Activated CD4-positive, CD25-positive, alpha-beta regulatory T cell (primary cell): ENCODE measurements at places on chromosomes 13 and 19.

DNA sequence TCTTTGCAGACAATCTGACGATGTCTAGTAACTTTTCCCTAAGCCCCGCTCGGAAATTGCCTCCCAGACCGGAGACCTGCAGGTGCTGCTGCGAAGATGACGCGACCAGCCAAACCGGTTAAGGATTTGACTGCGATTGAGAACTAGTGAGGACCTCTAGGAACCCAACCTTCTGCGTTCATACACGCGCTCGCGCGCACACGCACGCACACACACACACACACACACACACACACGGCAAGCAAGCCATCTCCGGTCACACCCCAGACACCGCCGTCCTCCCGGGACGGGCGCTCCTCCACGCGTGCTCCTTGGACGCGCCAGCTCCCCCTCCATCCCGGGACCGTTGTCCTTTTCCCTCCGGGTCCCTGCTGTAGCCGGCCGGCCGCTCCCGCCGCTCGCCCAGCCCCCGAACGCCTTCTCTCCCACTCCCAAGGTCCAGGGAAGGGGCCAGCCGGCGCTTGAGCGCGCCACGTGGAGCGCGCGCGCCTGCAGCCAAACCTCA is 1.2 kb downstream of the TBC1D4 start:
- no peak for DNase-seq

- DNase-seq = no peak
Measured at GRCh38 chr13:79492313-79492798, 11.4 kb downstream of the NDFIP2 start.

DNA sequence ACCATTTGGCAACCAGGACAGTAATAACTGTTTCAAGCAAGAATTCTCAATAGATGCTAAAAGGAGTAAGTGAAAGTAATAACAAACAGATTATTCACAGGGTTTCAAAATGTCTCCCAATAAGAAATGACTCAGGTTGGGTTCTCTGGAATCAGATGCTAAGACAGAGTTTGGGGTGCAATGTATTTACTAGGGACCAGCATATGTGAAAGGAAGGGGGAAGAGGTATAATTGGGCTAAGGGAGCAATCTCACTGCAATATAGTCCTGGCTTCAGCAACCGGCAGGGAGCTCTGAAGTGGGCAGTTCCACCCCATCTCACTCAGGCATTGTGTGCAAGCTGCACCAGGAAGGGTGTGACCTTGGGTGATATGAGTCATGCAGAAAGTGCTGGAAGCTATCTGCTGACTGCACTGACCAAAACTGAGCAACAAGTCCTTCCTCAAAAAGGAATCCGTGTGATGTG is 23.4 kb downstream of the ZDHHC20 start:
- DNase-seq = peak; percentile 2

- no peak for DNase-seq
Measured at GRCh38 chr19:33390908-33391630, 17.6 kb downstream of the CEBPG start.

- no peak for DNase-seq
Measured at GRCh38 chr13:111540486-111540885, 220.0 kb downstream of the TEX29 start.

- DNase-seq = peak; percentile 23
Measured at GRCh38 chr19:8445488-8446001, 770 bp downstream of the HNRNPM start.

DNA sequence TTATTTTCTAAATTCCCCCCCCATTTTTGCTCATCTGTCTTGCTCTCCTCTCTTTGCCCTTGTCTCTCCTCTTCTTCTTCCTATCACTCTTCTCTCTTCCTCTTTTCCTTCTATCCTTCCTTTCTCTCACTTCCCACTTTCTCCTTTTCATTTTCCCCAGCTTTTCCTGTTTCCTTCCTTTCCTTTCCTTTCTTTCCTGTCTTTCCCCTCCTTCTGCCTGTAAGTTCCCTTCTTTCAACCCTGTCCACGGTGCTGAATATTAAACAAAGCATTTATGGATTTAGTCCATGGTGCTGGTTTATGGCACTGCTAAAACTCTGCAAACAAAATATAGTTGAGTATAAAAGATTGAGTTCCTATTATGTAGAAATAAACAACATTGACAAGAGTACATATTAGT is 27.6 kb downstream of the SCEL start:
- no peak for DNase-seq

GRCh38 chr19:42375415-42376176 is 14.5 kb downstream of the CNFN start:
- no peak for DNase-seq

GRCh38 chr13:90640976-90641375 is 706.5 kb upstream of the MIR17HG start:
- no peak for DNase-seq

DNA sequence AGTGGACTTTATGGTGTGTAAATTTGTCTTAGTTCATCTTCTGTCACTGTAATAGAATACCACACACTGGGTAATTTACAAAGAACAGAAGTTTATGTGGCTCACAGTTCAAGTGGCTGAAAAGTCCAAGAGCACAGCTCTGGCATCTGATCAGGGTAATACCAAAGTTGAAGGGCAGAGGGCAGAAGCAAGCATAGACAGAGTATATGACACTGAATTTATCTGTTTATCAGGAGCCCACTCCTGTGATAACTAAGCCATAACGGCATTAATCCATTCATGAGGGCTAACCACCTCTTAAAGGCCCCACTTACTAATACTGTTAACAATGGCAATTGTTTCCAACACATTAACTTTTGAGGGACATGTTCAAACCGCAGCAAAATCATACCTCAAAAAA is 4.0 kb upstream of the RFXAP start:
- no peak for DNase-seq

- DNase-seq = no peak
Measured at GRCh38 chr13:72194523-72194922, 327.5 kb upstream of the DACH1 start.

GRCh38 chr19:35214766-35215422 is 13.6 kb downstream of the FAM187B start:
- DNase-seq = no peak

- DNase-seq = peak; percentile 70
Measured at GRCh38 chr19:18436671-18437490, 1.1 kb downstream of the ISYNA1 start.

DNA sequence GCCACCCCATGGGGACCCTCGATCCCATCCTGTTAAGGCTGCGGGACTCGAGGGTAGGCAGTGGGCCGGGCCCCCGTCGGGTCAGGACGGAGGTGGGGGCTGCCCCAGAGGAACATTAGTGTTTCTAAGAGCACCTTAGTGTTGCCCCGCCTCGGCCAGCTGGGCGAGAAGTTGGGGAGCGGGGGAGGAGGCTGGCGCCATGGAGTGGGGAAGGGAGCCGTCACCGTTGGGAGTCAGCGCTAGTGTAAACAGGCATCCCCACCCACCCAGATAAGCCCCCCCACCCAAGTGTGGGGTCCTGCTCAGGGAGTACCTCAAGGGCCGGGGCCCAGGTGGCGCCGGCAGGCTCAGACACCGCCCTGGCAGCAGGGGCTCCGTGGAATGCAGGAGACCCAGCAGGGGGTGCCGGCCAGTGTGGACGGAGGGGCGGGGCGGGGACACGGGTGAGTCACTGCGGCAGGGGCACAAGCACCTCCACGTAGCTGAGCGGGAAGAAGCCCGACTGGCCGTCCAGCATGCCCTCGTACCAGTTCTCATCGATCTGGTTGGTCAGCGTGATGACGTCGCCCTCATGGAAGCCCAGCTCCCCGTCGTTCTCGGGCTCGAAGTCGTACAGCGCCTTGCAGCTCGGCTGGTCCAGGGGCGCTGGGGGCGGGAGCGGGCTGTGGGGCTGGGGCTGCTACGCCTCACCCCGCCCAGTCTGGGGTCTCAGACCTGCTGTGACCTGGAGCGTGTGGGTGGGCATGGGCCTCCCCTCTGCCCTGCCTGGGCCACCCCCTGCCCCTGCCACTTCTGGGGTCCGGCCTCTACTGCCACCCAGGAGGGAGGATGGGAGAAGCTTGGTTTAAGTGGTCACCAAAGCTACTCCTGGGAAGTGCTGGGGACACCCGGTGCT is 18.0 kb downstream of the MPND start:
- DNase-seq = no peak

- no peak for DNase-seq
Measured at GRCh38 chr19:38867171-38867780, 10.8 kb downstream of the RINL start.

GRCh38 chr13:47188802-47189201 is 291.9 kb upstream of the HTR2A start:
- DNase-seq = no peak

- no peak for DNase-seq
Measured at GRCh38 chr19:1317274-1318003, 31.8 kb downstream of the EFNA2 start.

GRCh38 chr13:39353988-39354387 is 249.0 kb downstream of the LHFPL6 start:
- DNase-seq = no peak

GRCh38 chr19:46607448-46607841 is 6.3 kb downstream of the CALM3 start:
- DNase-seq = no peak

- no peak for DNase-seq
Measured at GRCh38 chr13:97582170-97582569, 148.2 kb downstream of the RAP2A start.

DNA sequence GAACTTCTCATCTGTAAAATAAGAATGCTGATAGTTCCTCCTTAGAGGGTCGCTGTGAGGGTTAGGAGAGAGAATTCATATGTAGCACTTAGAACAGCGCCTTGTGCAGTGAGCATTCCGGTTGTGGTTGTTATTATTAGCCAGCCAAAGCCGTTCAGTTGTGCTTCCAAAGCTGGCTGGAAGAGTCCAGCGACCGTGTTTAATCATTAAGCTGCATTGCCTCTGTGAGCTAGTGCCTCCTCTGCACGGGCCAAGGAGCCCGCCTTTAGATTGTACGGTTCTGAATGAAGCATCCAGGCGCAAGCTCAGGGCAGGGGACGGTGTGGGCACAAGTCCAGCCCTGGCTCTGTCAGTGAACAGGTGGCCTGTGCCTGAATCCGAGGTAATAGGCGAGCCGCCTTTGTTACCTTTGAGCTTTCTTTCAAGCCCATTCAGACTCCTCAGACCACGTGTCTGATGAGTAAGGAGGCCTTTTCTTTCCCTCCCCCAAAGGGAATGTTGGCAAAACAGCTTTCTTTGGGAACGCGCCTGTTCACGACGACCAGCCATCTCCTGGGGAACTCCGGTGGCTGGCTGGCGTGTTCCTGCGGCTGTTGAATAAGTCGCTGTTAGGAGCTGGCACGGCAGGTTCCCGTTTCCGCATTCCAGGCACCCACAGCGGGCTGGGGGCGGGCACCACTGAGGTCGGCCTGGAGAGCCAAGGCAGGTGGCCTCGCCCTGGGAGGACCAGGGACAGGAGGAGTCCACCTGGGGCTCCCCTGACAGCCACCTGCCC is 25.1 kb downstream of the SIPA1L3 start:
- DNase-seq = no peak
